ENCODE measurements at places on chromosomes 12 and 14.

DNA sequence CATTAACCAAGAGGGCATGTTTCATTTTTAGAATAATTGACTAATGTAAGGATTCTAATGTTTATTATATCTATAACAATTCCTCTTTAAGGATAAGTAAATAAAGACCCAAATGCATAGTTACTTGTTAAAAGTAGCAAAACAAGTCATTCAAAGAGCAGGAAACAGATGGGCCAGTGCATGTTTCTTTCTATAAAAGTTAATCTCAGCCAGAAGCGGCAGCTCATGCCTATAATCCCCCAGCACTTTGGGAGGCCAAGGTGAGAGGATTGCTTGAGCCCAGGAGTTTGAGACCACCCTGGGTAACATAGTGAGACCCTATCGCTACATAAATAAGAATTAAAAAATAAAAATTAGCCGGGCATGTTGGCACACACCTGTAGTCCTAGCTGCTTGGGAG, 391.0 kb upstream of the RGS6 start:
- no peak for DNase-seq

GRCh38 chr14:91363776-91364523, 53.7 kb downstream of the CCDC88C start:
- DNase-seq: no peak

DNA sequence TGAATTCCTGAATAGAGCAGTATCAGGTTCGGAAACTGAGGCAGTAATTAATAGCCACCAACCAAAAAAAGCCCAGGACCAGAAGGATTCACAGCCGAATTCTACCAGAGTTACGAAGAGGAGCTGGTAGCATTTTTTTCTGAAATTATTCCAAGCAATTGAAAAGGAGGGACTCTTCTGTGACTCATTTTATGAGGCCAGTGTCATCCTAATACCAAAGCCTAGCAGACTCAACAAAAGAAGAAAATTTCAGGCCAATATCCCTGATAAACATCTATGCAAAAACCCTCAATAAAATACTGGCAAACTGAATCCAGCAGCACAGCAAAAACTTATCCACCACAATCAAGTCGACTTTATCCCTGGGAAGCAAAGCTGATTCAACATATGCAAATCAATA, 202.3 kb upstream of the SLC16A7 start:
- DNase-seq: no peak

DNA sequence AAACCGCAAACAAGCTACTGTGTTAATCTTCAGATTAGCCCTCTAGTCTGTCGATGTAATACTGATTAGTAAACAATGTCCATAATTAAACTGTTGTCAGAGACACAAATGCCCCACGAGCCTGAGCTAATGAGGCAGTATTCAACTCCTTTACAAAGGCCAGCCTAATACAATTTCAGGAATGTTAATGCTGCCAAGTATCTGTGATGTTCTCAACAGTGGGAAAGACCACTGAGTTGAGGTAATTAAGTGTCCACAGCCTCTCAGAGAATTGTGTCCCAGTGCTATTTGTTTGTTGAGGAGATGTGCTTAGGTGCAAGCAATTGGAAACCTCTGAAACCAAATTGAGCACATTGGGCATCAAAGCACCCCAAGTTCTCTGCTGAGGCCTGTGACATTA, 139.4 kb upstream of the CDKN3 start:
- no peak for DNase-seq

GRCh38 chr12:122917507-122918121, 21.7 kb upstream of the VPS37B start:
- DNase-seq: no peak

GRCh38 chr12:120711411-120711810, 1.2 kb downstream of the UNC119B start:
- DNase-seq: no peak

DNA sequence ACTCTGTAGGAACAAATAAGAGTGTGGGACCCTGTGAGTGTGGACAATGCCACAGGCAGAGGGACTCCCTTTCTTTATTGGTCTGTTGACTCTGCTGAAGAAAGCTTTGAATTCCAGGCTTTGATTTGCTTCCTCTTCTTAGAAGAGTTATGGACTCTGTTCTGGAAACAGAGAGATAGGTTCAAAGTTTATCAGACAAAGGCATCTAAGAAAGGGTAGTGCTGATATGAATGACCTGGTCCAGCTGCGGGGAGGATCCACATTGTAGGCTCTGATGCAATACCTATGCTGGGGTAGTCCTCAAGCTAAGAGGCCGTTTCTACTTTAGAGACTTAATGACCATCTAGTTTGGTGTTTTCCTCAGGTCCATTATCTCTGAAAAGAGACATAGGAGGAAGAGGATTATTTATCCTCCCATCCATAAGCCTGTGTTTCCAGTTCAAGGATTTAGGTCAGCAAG, 10.7 kb upstream of the IKZF4 start:
- DNase-seq: no peak

DNA sequence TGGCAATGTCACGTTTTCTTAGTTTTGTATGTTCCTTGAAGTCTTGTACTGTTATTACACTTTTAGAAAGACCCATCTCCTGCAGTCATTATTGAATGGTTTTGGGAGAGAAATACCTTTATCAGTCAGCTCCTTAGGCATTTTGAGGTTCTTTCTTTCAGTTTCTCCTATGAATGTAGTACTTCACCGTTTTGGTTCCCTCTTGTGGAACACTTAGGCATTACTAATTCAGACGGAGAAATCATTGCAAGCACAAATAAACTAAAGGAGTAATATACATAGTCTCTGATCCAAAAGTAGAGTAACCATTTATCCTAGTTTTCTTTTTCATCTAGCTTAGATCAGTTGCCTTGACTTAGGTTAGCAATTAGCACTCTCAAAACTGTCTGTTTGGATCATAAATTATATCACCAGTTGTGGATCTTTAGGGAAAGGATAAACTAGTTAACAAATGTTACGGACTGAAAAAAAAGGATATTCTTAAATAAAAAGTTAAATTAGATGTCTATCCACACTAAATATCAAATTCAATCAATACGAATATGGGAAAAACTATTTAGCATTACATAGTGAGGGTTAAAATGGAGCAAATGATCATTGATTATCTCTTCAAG, 1538.3 kb upstream of the SEL1L start:
- DNase-seq: peak; percentile 7

GRCh38 chr14:87170179-87170578, 822.8 kb downstream of the GALC start:
- no peak for DNase-seq

- DNase-seq: no peak
Measured at GRCh38 chr12:40648519-40648918, 43.7 kb upstream of the CNTN1 start.
